ENCODE measurements at places on chromosomes 7 and 10.
A peak's percentile ranks its signal among the peaks of the same experiment; 100 is the strongest.

DNA sequence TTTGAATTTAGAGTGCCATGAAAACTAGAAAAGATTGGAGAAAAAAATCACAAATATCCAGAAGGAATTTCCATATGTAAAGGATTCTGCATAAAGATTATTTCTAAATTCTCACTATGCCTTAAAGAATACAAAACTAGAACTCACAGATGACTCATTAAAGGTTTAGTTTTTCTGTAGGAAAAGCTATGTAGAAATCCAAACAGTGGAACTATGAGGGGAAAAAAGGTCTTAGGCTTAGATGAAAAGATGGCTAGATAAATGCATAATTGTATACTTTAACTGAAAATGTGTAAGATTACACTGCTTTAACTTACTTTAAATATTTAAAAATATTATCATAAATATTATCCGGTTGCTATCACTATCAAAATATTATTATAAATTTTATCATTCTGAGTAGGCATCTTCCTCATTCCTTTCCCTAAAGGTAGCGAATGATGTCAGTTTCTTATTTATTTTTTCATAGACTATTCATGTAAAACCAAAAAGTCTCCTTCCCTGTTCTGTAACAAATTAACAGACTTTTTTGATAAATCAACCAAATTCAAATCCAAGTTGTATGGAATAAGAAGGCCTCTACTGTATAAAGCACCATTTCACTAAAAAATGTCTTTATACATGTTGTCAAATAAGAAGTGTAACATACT, 69.1 kb upstream of the COMTD1 start:
- DNase-seq: no peak

- DNase-seq: no peak
Observed at GRCh38 chr10:79229071-79229541, 118.2 kb upstream of the PPIF start.

- DNase-seq: no peak
Observed at GRCh38 chr7:157743781-157744525, 407.1 kb downstream of the DNAJB6 start.

DNA sequence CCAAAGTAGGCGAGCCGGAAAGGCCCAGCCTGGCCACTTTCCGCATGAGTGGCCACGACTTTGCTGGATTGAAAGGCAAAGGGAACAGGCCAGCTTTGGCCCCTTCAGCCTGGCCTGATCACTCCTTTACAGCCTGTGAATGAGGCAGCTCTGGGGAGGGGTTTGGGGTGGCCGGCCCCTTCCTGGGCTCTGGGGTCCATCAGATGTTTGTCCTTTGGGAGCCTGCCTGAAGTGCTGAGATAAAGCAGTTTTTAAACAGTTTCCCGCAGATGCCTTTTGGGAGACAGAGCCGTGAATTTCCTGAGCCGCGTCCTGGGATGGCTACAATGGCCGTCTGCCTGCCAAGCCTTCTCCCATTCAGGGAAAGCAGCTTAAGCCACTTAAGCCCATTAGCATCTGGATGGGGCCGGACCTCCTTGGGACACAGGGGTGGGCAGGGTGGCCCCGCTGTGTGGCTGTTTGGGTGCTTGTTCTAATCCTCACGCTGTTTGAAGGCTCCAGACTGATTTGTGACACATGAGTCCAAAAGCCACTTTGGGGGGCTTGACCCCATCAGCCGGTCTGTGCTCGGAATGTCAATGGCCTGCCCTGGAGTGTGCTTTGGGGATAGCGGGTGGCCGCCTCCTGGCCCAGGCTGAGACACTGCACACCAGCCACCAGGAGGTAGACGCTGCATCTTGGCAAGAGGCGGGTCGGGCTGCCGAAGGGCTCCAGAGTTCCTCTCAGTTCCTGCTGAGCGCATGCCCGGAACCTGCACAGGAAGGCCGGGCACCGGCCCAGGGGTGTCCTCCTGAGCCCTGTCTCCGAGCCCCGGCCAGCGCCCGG, 38.9 kb downstream of the NKX6-2 start:
- no peak for DNase-seq

DNA sequence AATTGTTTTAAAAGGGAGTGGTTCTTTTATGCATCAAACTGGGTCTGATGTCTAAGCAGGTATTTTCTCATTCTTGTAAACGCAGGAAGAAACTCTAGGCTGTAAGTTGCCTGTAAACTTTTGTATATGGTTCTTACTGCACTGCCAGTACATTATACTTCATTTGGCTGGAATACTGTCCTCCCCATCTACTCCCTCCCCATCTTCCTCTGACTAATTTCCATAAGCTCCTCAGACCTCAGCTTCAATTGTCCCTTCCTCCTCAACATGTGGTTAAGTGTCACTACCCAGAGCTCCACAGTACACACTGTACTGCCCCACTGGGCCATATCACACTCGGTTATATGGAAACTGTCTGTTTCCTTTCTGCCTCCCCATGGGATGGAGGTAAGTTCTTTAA, 161.4 kb upstream of the MDFIC start:
- no peak for DNase-seq

DNA sequence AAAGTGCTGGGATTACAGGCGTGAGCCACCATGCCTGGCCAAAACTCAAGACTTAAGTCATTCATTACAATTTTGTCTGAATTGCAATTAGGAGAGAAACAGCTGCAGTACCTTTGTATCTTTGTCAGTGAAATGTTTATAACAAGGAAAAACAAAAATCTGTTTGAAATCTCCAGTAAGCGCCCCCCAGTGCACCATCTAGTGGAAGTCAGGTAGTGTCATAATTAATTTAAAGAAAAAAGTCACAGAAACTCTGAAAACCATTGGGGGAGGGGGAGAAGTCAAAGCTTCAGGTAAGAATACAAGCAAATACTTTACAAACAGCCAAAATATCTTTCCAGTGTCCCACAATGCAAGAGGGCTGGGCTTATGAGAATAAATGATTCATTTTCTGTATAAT, 2.8 kb downstream of the MPP7 start:
- no peak for DNase-seq

DNA sequence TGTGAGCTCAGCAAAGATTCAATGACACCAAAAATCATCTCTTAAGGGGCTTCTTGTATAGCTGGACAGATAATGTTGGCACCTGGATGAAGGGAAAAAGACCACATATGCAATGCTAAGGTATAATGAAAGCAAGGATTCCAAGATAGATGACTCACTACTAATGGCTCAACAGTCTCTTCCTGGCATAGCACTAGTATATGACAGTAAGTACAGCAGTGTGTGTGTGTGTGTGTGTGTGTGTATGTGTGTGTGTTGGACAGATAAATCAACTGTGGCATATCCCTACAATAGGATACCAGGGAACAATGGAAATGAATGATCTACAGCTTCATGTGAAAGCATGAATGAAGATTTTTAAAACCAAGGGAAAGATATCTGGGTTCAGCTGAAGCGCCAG, 257.1 kb downstream of the SFMBT2 start:
- DNase-seq: no peak

- no peak for DNase-seq
Observed at GRCh38 chr7:122262246-122262645, 42.3 kb downstream of the FEZF1 start.

- DNase-seq: no peak
Observed at GRCh38 chr10:60498985-60499384, 109.3 kb upstream of the ANK3 start.

GRCh38 chr10:4596951-4597350, 229.1 kb upstream of the AKR1E2 start:
- no peak for DNase-seq

GRCh38 chr10:3348564-3348963, 176.0 kb upstream of the PITRM1 start:
- DNase-seq: no peak

DNA sequence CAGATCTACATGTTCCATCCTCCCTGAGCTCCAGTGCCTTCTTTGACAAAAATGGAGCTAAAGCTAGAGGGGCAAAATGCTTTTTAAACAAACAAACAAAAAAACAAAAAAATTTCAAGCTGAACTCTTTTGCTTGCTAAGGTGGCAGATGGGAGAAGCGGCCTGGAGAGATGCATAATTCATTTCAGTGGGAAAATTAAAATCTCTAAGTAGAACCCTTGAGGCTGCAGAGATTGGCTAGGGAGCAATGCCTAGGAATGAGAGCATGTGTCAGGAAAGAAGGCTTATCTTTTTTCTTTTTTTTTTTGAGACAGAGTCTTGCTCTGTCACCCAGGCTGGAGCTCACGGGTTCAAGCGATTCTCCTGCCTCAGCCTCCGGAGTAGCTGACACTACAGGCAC, 46.4 kb upstream of the SAMD8 start:
- DNase-seq: no peak

GRCh38 chr10:116873134-116873533, 23.8 kb downstream of the ENO4 start:
- no peak for DNase-seq

DNA sequence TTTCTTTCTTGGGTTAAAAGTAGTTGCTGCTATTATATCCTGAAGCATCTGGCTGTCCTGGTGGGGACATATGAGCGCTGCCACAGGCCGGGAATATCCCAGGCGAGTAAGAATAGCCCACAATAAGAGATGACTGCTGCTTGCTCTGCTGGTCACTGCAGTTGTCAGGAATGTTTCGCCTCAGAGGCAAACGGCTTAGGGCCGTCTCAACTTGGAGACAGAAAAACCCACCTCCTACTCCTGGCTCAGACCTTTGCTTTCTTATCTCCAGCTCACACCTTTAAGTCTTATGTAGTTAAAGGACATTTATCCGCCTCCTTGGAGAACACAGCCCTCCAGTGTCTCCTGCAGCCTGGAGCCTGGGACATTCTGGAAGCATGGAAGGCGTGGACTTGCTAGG, at the start of gene GJD4:
Gene GJD4, plus strand, starts transcription at position 151 of the 400 bp plus-strand sequence. Its CDS starts 227 bp downstream, at position 378.
- no peak for DNase-seq

DNA sequence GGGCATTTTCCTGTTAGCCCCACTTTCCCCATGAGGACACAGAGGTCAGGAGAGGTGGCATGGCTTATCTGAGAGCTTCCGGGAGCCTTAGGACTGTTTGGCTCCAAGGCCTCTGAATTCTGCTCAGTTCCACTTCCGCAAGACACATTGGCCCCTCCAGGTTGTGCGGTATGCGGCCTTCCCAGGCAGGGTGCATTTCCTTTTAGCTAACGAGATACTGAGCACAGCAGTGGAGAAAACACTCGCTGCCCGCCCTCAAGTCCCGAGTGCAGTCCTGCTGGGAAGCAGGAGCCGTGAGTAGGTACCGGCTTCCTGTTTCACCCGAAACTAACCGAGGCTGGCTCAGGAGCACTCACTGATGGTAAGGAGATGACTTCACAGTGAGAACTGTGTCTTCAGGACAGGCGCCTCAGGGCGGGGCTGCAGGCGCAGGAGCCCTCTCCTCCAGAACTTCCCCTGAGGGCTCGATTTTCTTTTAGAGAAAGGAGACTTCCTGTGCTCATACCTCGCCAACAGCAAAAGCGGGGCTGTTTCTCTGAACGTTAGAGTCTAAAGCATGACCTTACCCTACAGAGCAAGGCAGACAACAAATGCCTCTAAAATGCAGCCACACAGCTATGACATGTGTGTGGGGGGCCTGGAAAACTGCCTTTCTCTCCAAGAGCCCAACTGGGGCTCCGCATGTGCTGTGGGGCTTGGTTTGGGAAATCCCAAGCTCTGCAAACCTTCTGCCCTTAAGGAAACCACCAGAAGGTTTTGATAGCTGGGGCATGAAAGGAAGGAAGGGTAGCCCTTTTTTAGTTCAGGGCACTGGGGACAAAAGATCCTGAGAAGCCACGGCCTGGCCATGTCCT, 25.9 kb downstream of the RGS10 start:
- peak; percentile 59 for DNase-seq

DNA sequence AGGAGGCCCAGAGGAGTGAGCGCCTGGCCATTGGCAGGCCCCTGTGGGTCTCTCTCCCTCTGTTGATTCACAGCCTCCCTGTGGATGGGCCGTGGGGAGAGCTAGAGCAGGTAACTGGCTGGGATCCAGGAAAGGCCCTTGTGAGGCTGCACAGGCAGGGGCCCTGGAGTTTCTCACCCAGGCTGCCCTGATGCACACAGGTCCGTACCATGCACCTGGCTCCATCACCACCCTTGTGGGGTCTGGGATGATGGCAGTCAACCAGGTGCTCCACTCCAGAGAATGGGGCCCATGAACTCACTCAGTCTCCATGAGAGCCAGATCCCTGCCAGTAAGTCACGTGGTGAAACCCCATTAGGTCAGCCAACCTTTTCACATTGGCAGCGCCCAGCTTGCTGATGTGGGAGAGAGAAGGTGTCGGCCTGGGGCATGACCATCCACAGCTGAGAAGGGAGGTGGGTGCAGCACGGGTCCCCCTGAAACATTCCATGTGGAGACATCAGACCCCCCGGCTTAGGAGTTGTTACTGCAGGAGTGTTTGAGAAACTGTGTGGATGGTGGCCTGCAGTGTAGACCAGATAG, 320.8 kb downstream of the ADARB2 start:
- no peak for DNase-seq

- no peak for DNase-seq
Observed at GRCh38 chr7:152760854-152761748, 1.5 kb downstream of the ACTR3B start.

DNA sequence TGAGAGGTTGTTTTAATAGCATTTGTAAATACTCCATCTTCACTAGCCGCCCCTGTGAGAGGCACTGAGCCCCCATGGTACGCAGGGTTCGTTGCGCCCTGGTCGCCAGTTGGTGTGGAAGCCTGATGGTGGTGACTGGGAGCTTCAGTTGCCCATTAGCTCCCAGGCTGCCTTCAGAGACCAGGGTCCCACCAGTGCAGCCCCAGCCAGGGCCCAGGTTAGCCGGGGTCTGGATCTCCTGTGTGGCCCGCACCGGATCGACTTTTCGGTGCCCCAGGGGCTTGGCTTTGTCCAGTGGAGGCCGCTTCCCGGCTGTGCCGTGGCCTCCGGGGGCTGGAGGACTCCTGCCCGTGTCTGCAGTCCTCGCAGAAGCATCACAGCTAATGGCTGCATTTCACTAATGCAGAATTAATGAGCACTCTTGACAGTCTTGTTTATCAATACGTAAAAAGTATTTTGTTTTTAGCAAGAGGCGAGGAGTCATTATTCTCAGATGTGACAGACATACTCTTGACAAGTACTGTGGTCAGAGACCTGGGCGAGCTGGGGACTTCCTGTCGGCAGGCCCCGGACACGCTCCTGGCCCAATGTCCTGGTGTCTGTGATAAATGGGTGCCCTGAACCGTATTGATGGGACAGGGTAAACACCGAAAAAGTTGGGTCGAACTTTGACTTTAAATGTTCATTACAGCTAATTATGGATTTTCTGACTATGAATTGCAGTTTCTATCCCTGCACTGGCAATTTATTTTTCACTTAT, 99.8 kb downstream of the NKX6-2 start:
- DNase-seq: no peak

DNA sequence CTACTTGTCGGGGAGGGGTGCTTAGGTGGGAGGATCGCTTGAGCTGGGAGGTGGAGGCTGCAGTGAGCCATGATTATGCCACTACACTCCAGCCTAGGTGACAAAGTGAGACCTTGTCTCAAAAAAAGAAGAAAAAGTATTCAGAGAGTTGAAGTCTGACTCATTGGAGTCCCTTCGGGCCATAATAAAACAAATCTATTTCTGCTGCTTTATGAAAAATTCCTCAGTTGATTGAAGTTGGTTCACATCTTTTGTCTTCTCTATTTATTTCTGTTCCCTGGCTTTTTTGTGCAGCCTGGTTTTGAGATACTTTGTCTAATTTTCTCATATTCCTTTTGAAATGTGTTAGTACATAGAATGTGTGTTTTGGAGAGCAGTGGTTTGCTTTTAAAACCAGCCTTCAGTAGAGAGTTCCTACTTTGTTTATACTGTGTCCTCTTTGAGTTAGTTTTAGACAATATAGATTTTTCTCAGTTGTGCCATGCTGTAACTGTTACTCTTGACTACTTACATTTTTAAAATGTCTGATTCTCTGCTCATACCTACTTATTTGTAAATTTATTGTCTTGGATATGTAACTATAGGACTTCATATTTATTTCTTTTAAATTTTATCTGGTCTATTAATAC, 36.7 kb downstream of the LUC7L2 start:
- no peak for DNase-seq

Data from stimulated activated CD4-positive, alpha-beta T cell treated with anti-CD3 and anti-CD28 coated beads, TNF-alpha, amount 100 ng/mL, for 24 hours (primary cell).